ENCODE measurements at places on chromosomes 13 and 19. TPM values are rescaled to one million over a fixed set of nuclear protein-coding genes. Genes with fewer than 3 reads are reported as not detected.

The C19orf85 gene
- not detected for total RNA-seq

The MYH14 gene
- total RNA-seq, result 134 TPM

The CGB3 gene
- total RNA-seq, result not detected

The ZFP14 gene
- total RNA-seq, result 11.9 TPM

The C19orf81 gene
- total RNA-seq, result 1.6 TPM

The UPF3A gene
- 59.1 TPM for total RNA-seq

The PRKCG gene
- total RNA-seq, result not detected

The C1QTNF9B gene
- not detected for total RNA-seq

The DLL3 gene
- not detected for total RNA-seq

The SPHK2 gene
- 27.6 TPM for total RNA-seq

The TRAPPC5 gene
- 80.8 TPM for total RNA-seq

The IL12RB1 gene
- total RNA-seq, result 1.6 TPM

The NLRP9 gene
- total RNA-seq, result not detected

The FAAP24 gene
- total RNA-seq, result 4.9 TPM

The DHDH gene
- not detected for total RNA-seq

GRCh38 chr13:113152984-113153809, 5.3 kb upstream of the PROZ start:
- DNase-seq, result no peak

- no peak for DNase-seq
These were observed 62.0 kb upstream of the C1QTNF9B start for GRCh38 chr13:23959231-23959862.

- no peak for DNase-seq
These were observed 7.0 kb downstream of the PLVAP start for GRCh38 chr19:17370026-17370587.

DNA sequence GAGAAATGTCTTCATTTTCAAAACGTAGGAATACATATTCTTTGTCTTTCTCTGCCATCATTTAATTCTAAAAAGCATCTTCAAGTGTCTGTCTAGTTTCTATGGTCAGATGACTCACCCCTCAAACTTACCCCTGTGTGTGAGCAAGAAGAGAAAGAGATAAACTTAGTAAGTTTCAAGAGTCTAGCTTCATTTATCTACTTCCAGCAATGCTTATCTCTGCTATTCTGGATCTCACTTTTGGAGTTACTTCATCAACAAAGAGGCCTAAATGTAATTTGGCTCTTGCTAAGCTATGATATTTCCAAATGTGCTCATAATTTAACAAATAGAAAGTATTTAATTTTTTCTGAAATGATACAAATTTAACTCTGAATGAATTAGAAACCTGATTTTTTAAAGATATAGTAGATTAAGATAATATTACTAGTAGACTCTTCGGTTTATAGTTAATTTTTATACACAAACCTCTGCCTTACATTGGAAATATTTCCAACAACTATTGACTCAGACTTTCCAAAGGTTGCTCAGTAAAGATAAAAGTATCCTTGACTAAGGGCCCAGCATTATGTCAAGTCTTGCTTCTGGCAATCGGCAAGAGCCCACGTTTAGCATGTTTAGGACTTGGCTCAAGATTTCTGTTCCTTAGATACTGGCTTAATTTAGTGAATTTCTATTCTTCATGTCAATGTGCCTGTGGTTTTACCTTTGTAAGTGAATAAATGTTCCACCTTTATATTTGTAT, 1511.0 kb upstream of the SLC10A2 start:
- no peak for DNase-seq

- peak; percentile 94 for DNase-seq
These were observed 20.0 kb upstream of the ERCC1 start for GRCh38 chr19:45443462-45444317.

- no peak for DNase-seq
These were observed 2.4 kb downstream of the CCDC194 start for GRCh38 chr19:17391371-17392151.

- no peak for DNase-seq
These were observed 148.0 kb downstream of the DCLK1 start for GRCh38 chr13:35983206-35983605.

DNA sequence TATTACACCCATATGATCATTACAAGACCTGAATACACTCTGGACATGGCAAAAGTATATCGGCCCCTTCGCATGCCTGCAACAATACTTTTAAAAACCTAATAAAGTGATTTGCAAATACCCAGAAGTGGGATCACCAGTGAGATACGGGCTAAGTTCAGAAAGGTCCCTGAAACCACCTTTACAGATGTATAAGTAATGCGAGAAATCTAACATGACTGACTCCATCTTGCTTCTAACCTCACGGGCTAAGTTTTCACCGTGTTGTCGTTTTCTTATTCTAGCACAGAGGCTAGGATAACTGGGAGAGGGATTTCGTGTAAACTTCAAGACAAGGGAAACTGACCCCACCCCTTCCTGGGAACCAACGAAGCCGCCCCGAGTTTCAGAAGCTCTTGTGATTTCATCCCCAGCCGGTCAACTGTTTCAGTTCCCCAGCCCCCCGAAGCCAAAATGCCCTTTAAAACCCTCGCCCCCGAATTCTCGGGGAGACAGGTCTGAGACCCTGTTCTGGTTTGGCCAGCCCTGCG, 703 bp downstream of the NEK3 start:
- DNase-seq, result peak; percentile 49

DNA sequence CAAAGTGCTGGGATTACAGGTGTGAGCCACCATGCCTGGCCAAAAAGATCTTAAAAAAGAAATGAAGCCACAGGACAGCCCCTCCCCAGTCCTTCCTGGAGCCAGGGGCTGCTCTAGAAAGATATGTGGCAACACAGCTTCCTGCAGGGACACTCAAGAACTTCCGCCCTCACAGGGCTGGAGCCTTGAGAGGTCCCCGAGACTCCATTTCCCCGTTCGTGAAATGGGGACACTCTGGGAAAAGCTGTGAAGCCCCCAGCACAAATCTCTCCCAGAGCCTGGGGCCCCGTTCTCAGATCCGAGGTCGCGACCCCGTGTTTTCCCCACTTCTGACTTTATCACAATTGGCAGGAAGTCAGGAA, 2.5 kb upstream of the GPX4 start:
- no peak for DNase-seq

- no peak for DNase-seq
These were observed 254.2 kb downstream of the GPC5 start for GRCh38 chr13:91652404-91653301.

DNA sequence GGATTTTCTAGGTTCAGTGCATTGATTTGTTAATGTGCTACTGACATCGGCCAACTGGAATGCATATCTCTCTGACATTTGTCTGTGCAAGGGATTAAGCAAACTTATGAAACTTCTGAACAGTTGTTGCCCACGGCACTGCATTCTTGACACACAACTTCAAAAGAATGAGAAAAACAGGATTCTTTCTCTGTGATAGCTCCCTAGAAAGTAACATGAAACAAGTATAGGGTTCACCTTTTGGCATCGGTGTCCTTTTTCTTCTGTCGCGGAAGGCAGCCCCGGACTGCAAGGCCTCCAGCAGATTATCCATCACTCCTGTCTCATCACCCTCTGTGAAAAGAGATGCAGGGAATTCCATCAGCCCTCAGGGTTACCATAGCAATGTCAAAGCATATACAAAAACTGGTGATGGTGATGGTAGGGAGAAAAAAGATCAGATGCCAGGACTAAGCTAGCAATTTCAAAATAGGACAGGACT, 389.2 kb downstream of the DIAPH3 start:
- DNase-seq, result no peak

- DNase-seq, result no peak
These were observed 20.7 kb downstream of the LIG1 start for GRCh38 chr19:48149430-48149829.

- peak; percentile 71 for DNase-seq
These were observed 35.7 kb upstream of the MATK start for GRCh38 chr19:3821857-3822364.

DNA sequence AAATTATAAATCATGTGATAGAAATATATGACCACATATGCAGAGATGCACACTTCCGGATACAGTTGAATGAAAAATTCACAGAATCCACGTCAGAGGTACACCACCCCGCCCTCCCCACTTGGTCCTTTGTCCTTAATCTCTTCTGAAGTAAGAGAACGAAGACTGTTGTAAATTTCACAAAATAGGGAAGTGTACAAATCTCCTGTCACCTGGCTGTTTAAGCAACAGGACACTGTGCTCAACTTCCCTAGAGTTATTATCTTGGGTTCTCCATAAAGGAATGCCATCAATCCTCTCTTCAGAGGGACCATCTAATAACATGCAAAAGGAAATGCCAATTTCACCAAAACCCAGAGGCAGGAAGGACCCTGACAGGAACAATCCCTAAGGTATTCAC, 10.5 kb upstream of the CEACAM6 start:
- no peak for DNase-seq

- DNase-seq, result no peak
These were observed 51.2 kb downstream of the COLGALT1 start for GRCh38 chr19:17606590-17607185.

DNA sequence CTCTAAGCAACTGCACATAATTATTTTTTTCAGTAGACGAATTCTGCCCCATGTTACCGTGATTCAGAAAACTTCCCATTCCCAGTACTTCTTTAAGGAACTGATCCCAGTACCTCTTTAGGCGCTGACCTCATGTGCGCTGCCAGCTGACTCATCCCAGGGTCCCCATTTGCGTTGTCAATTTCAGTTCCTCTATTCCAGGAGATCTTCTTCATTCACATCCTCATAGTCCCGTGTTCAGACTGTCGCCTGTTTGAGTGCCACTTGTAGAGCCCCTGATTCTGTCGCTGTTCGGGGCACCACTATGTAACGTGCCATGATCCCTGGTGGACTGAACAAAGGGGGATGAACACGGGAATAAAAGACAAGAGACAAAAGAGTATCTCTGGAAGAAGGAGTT, 16.4 kb downstream of the FPR3 start:
- no peak for DNase-seq

DNA sequence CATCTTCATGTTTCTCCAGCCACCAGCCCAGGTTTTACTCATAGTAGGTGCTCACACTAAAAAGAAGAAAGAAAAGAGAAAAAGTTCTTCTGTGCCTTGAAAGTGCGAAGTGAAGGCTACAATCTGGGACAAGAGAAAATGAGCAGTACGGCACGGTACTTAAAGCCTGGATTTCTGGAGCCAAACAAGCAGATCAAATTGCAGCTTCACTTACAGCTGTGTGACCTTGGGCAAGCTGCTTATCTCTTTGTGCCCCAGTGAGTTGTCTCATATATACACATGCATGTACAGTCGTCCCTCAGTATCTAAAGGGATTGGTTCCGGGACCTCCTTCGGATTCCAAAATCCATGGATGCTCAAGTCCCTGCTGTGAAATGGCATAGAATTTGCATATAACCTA, 41.8 kb downstream of the GSX1 start:
- no peak for DNase-seq

DNA sequence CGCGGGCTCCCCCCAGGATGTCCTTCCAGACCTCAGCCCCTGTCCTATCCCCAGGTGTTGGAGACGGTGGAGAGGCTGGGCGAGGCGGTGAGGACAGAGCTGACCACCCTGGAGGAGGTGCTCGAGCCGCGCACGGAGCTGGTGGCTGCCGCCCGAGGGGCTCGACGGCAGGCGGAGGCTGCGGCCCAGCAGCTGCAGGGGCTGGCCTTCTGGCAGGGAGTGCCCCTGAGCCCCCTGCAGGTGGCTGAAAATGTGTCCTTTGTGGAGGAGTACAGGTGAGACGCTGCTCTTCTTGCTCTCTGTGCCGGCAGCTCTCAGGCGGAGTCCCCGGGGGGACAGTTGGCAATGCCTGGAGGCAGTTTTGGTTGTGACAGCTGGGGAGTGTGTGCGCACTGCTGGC, 6.9 kb downstream of the TTYH1 start:
- no peak for DNase-seq

- DNase-seq, result no peak
These were observed 67.6 kb downstream of the TNFRSF19 start for GRCh38 chr13:23637829-23638228.

DNA sequence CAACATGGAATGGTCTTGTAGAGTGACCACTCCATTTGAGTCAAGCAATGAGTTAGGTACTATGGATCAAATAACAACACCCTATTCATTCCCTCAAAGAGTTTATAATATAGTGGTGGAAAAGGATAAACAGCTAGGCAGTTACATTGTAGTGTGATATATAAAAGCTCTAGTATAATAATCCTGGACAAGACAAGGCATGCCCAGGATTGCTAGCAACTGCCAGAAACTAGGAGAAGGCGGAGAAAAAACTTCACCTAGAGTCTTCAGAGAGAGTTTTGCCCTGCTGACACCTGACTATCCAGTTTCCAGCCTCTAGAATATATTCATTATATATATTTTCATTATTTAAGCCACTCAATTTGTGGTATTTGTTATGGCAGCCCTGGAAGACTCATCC, 530.6 kb downstream of the KLF12 start:
- no peak for DNase-seq

DNA sequence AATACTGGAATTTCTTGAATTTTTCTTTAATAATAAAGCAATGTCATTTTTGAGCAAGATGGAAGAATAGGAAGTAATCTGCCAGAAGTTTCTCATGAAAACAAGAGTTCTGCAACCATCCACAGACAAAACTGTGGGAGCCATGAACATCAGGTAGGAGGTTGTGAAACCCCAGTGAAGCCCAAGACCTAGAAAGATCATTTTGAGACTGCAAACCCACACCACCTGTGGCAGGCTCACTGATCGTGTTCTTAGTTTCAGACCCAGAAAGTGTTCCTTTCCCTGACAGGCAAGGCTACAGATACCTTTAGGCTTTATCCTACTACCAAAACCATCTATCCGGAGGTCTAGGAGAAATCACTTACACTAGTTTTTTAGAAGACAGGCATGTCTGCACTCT, 2189.8 kb upstream of the PCDH20 start:
- no peak for DNase-seq

DNA sequence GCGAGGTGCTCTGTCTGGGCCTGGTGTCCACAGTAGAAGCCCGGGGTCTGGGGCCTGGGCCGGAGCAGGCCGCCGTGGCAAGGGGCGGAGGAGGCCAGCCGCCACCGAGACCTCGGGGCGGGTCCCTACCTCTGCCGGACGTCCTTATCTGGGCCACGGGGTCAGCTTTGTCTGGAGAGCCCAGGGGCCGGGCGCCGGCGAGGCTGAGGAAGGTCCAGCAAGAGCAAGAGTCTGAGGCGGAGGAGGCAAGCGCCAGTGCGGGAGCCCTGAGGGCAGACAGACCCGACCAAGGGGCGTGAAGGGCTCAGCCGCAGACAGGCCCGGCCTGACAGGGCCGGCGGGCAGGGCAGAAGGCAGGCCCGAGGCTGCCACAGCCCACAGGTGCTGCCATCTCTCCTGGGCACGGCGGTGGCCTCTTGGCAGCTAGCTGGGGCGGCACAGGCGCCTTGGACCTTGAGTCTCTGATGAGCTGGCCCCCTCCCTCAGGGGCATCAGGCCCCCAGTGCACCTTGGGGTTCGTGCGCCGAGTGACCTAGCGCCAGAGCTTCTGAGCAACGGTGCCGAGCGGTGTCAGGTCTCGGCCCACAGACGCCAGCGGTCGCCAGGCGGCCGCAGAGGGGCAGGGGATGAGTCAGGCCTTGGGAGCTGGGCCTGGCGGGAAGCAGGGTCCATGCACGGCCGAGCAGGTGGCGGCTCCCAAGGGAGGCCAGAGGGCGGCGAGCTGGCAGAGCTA, 19.1 kb upstream of the AKAP8 start:
- DNase-seq, result no peak

- DNase-seq, result no peak
These were observed 740 bp downstream of the WDFY2 start for GRCh38 chr13:51584731-51585672.

- DNase-seq, result no peak
These were observed 10.3 kb downstream of the CEACAM5 start for GRCh38 chr19:41718761-41719160.

GRCh38 chr13:44021422-44021821, 141.7 kb downstream of the LACC1 start:
- DNase-seq, result no peak

Data from ureter (tissue), 1 donor.